ENCODE measurements at places on chromosomes 1 and 21. TPM values are rescaled to one million over a fixed set of nuclear protein-coding genes. Genes with fewer than 3 reads are reported as not detected.

LRRC38 gene
- total RNA-seq: not detected

PGLYRP3 gene
- not detected for total RNA-seq

SPATA17 gene
- 0.19 TPM for total RNA-seq

PTAFR gene
- total RNA-seq: not detected

HUNK gene
- not detected for total RNA-seq

ELAPOR1 gene
- total RNA-seq: 0.38 TPM

MMP23B gene
- total RNA-seq: 0.38 TPM

DNASE2B gene
- not detected for total RNA-seq

- DNase-seq: no peak
Measured at GRCh38 chr1:184596950-184597645, 157.6 kb downstream of the EDEM3 start.

- peak; percentile 33 for DNase-seq
Measured at GRCh38 chr1:22903113-22903512, 69.6 kb downstream of the LACTBL1 start.

DNA sequence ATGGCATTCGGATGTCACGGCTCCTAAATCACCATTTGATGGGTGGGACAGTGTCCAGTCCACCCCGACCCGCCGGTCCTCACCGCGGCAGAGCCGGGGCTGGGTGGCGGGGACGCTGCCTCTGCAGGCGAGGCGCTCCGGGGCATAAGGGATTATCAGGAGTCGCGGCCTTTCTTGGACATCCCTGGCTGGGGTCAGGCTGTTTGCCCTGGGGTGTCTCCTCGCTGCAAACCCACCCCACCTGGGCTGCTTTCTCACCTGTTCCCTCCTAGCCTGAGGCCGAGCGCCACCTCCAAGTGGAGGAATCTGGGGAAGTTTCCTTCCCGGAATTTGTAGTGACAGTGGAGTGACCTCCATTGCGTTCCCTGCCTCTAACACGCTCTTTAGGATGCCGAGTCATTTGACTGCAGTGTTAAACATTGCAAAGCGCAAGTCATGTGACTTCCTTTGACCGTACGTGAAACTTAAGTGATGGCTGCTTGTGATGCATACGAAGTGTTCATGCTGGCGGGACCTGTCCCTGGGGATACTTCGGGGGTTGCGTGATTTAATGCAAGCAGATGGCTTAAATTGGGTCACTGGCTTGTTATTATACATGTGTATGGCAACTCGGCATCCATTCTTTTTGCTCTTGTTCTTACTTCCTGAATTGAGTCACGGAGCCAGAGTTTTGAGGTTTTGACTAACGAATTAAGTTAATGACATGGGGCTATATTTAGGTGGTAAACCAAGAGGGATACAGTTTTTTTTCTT is 536 bp downstream of the LGALS8 start:
- DNase-seq: peak; percentile 85

DNA sequence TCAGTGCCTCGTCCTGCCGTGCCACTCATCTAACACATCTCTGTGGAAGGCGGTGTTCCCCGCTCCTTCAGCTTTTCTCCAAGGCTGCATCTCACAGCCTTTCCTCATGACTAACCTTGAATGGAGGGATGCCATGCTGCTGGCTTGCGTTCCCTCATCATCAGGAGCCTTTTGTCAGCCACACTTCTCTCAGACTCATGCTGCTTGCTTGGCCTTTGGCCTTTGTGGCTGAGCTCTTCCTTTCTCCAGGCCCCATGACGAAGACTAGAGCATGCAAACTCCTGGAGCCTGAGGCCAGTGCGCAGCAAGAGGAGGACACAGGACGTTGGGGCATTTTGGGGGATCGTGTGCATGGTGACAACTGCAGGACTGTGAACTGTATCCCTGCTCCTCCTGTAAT is 70.8 kb downstream of the SYT2 start:
- peak; percentile 41 for DNase-seq

GRCh38 chr1:2596530-2597333 is 10.2 kb downstream of the PRXL2B start:
- no peak for DNase-seq

DNA sequence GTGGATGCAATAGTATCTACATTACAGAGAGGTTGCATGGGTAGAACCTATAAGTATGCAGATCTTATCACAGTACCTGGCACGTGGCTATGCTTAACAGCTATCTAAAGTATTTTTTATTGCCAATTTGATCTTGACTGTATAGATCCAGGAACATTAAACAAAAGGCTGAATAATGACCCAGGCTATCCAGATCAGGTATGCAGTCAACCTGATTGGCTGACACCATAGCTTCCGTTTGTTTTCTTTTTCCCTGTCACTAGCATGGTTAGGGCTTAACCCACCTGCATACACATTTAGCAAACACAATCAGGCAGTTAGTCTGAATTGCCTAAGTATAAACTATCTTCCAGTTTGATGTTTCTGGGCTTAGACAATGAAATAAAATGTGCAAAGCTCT is 264.9 kb upstream of the PLXNA2 start:
- DNase-seq: no peak

DNA sequence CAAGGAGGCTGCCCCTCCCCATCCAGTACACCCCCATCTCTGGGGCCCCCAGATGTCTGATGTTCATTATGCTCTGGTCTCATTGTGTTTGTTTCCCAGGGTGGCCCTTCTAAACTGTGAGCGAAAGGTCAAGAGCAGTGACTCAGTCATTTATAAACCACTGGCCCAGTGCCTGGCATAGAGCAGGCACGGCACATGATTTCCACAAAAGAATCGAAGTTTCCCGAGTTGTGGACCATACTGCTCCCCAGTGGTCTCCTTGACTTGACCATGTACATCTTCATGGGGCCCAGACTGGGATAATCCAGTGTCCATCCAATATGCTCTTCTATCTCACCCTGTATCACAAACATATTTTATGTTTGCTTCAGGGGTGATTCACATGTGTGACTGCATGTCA is 153.3 kb downstream of the NR5A2 start:
- DNase-seq: peak; percentile 70

DNA sequence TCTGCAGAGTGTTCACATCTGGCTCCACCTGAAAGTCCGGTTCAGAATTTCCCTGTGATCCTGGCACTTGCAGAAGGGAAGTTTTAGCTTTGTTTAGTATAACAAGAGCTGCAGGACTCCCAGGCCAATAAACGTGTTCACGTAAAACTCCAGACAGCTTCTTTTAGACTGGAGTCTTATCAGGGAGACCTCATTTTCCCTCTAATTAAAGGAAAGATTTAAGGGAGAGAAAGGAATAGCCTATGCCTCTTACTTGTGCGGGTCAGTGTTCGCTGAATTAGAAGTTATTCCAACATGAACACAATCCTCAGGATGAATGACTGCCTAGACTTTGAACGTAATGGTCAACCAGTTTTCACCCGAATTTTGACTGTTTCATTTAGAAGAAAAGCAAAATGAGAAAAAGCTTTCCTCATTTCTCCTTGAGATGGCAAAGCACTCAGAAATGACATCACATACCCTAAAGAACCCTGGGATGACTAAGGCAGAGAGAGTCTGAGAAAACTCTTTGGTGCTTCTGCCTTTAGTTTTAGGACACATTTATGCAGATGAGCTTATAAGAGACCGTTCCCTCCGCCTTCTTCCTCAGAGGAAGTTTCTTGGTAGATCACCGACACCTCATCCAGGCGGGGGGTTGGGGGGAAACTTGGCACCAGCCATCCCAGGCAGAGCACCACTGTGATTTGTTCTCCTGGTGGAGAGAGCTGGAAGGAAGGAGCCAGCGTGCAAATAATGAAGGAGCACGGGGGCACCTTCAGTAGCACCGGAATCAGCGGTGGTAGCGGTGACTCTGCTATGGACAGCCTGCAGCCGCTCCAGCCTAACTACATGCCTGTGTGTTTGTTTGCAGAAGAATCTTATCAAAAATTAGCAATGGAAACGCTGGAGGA is 202.1 kb upstream of the SGIP1 start:
- DNase-seq: peak; percentile 78

DNA sequence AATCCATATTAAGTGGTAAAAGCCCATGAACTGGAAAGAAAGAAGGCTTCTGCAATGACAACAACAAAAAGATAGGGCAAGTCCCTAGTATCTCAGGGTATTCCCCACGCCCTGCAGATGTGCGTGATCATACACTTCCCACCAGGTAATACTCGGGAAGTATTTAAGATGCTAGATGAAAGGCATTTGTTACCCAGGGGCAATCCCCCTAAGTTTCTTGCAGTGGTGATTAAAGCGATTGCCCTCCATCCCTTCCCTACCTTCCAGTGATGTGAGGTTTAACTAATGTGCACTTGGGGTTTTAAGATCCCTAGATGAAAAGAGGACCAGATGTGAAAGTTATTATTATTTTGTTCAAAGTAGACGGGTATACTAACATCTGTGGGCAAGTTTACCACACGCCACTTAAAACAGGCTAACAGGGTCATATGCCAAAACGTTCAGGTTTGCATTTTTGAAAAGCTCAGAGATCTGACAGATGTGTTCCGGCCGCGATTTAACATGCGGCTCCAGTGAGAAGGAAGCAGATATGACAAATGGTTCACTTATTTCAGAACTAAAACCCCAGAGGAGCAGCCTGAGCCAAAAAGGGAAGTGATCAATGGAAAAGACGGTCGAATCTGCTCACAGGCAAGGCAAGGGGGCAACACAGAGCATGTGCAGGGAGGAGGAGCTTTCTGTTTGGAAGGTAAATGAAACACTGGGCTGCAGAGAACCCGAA is 17.4 kb downstream of the TIAM1 start:
- DNase-seq: peak; percentile 73

GRCh38 chr1:27551170-27551952 is 52.6 kb downstream of the AHDC1 start:
- DNase-seq: no peak

DNA sequence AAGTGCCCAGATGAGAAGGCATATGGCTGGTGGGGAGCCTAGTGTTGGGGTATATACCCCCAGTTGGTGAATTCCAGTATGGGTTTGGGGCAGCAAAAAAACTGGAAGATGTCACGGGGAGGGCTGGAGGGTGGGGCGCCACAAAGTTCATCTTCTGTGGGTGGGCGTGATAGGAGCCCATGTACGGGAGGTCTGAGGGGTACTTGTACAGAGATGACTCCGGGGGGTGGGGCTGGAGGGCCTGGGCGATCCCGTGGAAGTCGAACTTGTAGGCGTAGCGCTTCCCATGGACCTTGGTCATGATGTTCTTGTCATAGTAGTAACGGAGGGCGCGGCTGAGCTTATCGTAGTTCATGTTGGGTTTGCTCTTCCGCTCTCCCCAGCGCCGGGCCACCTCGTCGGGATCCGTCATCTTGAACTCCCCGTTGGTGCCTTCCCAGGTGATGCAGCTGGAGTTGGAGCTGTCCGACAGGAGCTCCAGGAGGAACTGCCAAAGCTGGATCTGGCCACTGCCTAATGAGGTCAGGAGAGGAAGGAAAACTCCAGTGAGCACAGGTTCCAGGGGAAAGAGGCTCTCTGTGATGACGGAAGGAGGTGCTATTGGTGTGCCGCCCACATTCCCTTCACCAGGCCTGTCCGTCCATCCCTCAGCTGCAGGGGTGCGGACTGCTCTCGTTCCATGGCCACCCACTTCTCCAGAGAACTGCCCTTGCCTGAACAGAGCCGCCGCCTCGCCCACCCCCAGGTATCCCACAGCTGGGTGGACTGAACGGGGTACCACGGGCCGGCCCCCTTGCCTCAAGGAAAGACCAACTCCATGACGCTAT is 114.7 kb downstream of the ERG start:
- DNase-seq: no peak

DNA sequence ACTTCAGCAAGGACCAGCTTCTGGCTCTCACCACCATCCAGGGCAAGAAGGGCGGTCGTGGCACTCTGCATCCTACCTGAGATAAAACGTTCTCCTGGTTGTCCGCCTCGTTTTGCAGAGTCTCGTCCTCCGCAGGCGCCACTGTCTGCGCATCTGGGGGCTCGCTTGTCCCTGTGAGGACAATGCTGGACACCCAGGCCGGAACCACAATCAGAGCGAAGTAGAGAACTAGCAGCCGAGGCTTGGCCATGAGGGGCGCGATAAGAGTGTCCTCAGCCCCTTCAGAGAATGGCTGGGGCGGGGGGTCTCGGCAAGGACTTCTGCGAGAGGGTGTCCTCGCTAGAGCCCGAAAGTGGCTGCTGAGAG is 505 bp downstream of the OLFML2B start:
- DNase-seq: no peak

DNA sequence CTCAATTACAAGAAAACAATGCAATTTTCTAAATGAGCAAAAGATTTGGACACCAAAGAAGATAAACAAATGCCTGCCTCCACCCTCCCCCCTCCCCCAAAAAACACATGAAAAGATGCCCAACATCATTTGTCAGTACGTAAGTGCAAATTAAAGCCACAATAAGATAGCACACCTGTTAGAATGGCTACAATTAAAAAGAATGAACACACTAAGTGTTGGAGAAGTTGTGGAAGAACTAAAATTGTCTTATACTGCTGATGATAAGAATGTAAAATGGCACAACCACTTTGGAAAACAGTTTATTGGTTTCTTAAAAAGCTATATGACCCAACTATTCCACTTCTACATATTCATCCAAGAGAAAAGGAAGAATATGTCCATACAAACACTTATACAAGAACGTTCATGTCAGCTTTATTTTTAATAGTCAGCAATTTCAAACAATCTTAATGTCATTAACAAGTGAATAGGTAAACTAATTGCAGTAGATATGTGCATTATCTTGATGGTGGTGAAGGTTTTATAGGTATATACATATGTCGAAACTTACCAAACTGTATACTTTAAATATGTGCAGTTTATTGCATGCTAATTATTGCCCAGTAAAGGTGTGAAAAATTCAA is 10.4 kb downstream of the IL20 start:
- no peak for DNase-seq

GRCh38 chr21:41371685-41372030 is 9.8 kb downstream of the MX2 start:
- DNase-seq: no peak

- DNase-seq: no peak
Measured at GRCh38 chr1:230746617-230747016, 571 bp upstream of the CAPN9 start.

DNA sequence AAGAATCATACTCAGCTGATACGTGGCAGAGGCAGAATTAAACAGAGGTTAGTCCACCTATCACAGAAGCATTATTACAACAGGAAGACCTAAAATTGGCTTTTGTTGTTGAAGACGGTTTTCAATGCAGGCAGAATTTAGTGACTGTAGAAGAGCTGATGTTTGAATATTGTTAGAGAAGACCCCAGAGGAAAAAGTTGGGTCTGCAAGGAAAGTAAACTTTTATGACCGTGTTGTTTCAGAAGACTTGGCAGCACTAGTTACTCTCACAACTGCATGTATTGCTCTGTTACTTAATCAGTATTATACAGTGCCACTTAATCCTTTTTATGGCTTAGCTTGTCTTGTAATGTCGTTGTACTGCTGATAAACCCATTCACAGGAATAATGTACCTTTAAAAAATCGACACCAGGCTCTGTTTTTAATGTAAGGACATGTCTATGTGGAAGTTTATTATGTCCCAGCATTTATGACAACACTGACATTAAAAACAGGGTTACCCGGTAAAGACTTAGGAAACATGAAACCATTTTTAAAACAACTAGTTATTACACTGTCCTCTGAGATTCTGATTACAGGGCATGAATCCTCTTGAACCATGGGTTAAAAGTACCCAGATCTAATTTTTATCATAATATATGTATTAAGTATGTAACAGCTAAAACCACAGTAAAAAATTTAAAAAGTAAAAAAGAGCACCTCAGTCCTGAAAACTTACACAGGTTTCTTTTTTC is 235.4 kb downstream of the TTLL7 start:
- no peak for DNase-seq

- peak; percentile 13 for DNase-seq
Measured at GRCh38 chr1:162088281-162088969, 18.9 kb downstream of the NOS1AP start.

Data from LHCN-M2 (cell line).